ENCODE measurements at places on chromosomes 12 and 14.

DNA sequence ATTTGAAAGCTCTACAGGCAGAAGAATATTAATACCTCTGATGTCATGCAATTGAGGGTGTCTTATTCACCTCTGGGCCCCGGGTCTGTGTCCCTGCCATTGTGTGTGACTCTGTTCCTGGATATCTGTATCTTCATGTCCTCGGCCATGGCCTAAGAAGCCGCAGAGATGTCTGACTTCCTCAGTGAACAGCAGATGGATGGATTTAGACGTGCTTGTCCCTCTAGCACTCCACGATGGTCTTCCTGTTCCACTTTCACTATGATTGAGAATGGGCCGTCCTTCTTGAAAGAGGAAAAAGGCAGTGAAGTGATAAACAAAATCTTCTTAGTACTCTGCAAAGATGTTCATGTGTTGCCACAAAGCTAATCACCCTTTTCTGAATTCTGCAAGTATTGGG lies 217.4 kb downstream of the SLC41A2 start:
- no peak for DNase-seq

- DNase-seq, result no peak
Observed at GRCh38 chr12:109695961-109696461, 17.6 kb upstream of the FAM222A start.

DNA sequence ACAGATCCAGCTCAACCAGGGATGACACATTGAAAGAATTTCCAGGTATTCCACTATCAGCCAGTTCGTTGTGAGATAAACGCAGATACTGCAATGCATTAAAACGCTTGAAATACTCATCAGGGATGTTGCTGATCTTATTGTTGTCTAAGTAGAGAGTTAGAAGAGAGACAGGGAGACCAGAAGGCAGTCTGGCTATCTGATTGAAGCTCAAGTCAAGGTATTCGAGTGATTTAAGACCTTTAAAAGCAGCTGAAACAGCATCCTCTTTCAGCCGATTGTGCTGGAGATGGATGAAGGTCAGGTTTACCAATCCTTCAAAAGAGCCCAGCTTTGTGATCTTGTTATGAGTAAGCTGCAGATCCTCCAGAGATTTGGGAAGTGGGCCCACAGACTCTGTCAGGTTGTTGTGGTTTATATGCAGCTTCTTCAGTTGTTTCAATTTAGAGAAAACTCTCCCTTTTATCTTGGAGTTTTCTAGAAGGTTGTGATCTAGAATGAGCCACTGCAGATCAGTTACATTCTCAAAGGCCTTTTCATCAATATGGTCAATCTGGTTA lies 3.0 kb downstream of the LUM start:
- no peak for DNase-seq

- DNase-seq, result no peak
Observed at GRCh38 chr14:66464261-66464660, 21.9 kb upstream of the CCDC196 start.

- no peak for DNase-seq
Observed at GRCh38 chr12:31386364-31386777, 60.4 kb upstream of the SINHCAF start.

All from activated T-cell treated with anti-CD3 and anti-CD28 coated beads for 48 hours (primary cell).